ENCODE measurements at places on chromosomes 4 and X. TPM values are rescaled to one million over a fixed set of nuclear protein-coding genes. Genes with fewer than 3 reads are reported as not detected.

GRCh38 chrX:28595346-28595745 is 8.1 kb downstream of the IL1RAPL1 start:
- no peak for DNase-seq

DNA sequence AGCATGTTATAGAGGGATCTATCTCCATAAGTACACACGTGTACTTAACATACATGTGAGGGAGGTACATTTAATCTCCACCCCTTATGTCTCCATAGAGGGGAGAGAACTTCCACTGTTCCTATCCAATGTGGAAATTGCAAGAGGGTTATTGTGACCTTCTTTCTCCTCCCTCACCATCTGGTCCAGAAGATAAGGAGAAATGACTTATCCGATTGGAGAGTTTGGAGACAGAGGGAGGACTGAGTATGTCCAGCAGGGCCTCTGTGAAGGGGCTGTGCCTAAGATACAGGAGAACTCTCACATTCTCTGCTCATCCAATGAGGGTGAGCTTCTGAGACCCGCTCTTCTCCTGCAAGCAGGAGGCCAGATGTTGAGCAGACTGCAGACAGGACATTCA is 113.1 kb downstream of the QDPR start:
- DNase-seq, result no peak

- DNase-seq, result no peak
These were observed 3.2 kb downstream of the CXorf65 start for GRCh38 chrX:71103110-71103983.

Gene TRAM1L1
- total RNA-seq, result not detected

GRCh38 chrX:38919853-38920528 is 118.7 kb downstream of the MID1IP1 start:
- DNase-seq, result no peak

GRCh38 chr4:1080961-1081688 is 32.2 kb downstream of the RNF212 start:
- no peak for DNase-seq

GRCh38 chr4:3801931-3802550 is 35.9 kb downstream of the ADRA2C start:
- no peak for DNase-seq

DNA sequence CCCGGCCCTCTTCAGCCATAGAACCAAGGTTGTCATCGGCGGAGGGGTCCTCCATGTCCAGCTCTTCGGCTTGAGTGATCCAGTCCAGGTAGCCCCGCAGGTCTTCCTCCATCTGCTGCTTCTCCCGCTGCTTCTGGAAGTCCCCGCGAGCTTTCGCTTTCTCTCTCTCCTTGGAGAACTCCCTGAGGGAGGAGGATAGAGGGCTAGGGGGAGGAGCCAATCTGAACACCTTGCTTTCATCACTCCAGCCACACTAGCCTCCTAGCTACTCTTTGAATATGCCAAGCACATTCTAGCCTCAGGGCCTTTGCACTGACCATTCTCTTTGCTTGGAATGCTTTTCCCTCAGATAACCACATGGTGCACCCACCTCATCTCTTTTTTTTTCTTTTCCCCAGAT is 6.2 kb downstream of the CACNA1F start:
- DNase-seq, result no peak

Gene NHSL2
- total RNA-seq, result 7.1 TPM

Gene ARHGEF6
- total RNA-seq, result 1.1 TPM

Data from esophagus squamous epithelium (tissue), 5 donors.